Epithelial cell of esophagus (primary cell): ENCODE measurements at places on chromosomes 5 and 9.

- no peak for DNase-seq
These were observed 89.3 kb downstream of the CEMIP2 start for GRCh38 chr9:71678999-71679398.

GRCh38 chr9:93268551-93269314, 84.8 kb downstream of the WNK2 start:
- no peak for DNase-seq

- DNase-seq, result no peak
These were observed 1162.5 kb upstream of the DMAC1 start for GRCh38 chr9:8962084-8962483.

GRCh38 chr5:36877667-36878391, 1.3 kb downstream of the NIPBL start:
- peak; percentile 79 for DNase-seq

GRCh38 chr9:114811301-114811700, 5.5 kb upstream of the TNFSF15 start:
- DNase-seq, result peak; percentile 41

GRCh38 chr9:89919171-89919681, 314.4 kb downstream of the GADD45G start:
- no peak for DNase-seq

DNA sequence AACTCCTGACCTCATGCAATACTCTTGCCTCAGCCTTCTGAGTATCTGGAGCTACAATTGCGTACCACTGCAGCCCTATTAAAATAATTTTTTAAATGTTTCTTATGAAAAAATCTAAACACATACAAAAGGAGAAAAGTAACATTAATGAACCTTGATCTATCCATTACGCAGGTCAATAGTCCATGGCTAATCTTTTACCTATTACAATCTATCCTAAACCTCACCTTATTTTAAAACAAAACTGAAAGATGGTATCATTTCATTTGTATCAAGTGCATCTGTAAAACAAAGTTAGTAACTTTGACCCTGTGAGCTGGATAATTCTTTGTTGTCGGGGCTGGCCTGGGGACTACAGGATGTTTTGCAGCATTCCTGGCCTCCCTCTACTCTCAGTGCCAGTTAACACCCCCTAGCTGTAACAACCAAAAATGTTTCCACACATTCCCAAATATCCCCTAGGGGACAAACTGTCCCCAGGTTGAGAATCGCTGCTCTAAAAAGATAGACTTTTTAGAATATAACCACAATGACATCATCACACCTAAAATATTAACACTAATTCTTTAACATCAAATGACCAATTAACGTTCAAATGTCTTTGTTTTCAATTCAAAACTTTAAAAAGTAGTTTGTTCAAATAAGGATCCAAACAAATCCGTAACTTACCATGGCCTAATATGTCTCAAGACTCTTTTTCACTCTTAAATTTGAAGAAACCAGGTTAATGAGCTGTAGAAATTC, 54.8 kb downstream of the RNF38 start:
- DNase-seq, result no peak

GRCh38 chr9:14292181-14292739, 21.7 kb downstream of the NFIB start:
- no peak for DNase-seq

GRCh38 chr5:8981496-8981895, 564.4 kb downstream of the SEMA5A start:
- peak; percentile 40 for DNase-seq

DNA sequence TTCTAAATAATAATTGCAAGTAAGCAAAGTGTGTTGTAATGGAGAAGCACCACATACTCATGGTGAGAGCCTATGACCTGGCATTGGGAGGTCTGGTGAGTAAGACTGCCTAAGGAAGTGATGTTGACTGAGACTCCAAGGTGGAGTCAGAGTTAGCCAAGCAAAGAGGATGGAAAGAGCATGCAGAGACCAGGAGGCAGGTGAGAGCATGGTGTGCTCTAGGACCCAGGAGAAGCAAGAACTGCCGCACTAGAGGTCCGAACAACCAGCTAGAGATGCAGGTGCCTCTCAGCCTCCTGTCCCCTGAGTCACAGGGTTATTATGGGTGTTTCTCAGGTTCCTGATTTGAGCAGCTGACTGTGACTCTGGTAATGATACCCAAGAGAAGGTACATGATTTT, 27.3 kb downstream of the ANP32B start:
- DNase-seq, result peak; percentile 80

DNA sequence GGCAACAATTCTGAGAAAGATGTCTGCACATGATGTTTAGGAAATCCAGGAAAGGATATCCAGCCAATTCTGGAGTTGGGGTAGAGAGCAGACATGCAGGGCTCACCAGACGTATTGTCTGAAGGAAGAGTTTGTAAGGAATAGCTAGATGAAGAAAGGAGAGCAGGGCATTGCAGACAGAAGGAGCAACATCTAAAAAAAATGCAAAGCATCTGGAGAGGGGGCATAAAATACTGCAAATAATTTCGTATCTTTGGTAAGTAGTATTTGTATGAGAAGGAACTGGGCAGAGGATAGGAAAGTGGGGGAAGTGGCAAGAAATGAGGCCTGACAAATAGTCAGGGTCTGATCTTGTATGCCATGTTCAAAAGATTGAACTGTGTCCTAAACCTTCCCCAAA, 74.8 kb downstream of the MACIR start:
- no peak for DNase-seq

- peak; percentile 77 for DNase-seq
These were observed 943 bp downstream of the STING1 start for GRCh38 chr5:139481580-139482049.

- peak; percentile 32 for DNase-seq
These were observed 926 bp downstream of the DNAJC25 start for GRCh38 chr9:111632060-111632459.

DNA sequence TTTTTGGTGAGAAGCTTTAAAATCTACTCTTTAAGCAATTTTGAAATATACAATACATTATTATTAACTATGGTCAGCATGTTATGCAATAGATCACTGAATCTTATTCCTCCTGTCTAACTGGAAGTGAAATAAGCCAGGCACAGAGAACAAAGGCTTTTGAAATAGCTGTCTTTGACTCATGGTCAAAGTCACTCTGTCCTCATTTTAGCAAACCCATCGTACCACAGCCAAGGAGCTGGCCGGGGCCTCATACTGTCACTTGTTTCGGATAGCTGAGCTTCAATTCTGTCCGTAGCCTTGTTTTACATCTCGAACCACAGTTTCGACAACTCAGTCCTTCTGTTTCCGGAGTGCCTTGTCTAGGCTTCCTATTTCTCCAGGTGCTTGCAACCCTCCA, 19.2 kb downstream of the ADCY2 start:
- no peak for DNase-seq

DNA sequence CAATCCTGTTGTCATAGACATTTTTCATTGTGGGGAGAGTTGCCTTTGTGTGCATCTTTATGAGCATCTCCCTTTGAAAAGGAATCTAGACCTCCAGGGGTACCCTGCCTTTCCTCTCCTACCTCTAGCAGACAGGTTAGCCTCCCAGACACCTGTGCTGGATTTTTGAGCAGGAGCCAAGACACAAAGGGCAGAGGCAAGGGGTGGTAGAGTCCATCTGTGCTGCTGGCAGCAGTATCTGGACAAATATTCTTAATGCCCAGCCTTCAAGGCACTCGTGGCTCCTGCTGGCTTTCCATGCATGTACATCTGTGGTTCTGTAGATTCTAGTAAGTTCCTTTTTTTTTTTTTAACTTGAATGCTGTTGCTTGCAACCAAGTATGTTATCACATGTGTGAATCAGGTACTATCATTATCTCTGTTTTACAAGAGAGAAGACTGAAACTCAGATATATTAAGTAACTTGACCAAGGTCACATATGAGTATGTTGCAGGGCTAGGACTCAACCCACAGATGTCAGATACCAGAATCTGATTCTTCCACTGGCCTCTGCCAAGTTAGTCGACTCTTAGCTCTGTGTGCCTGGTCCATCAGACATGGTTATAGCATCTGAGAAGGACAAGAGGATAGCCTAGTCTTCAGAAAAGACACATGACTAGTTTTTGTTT, 32.9 kb upstream of the GPR151 start:
- DNase-seq, result no peak

- DNase-seq, result no peak
These were observed 148.2 kb downstream of the C9orf50 start for GRCh38 chr9:129472651-129473102.

- DNase-seq, result no peak
These were observed 40.0 kb downstream of the MTMR12 start for GRCh38 chr5:32272746-32273145.

DNA sequence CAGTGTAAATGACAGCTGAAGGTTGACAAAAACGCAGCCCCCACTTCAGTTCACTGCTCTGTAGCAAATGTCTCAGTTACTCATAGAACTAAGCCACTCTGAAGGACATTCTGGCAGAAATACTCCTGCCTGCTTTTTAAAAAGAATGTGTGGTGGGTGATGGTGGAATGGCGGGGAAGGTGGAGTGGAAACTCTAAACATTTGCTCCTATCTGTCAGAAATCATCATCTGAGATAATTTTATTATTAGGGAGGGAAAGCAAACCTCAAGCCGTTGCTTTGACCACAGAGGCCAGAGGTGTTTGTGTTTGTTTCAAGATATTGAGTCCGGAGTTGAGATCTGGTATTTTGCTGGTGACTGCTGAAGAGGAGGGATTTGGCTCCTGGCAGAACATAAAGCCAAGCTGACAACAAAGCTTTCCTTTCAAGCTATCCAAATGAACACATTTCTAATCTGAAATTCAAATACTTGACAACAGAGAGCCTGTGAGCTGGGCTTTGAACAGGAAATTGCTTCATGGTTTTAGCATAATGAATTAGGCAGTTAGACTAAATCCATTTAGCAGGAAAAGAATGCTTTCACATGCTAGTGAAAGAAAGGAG, 362.7 kb downstream of the CSNK1G3 start:
- DNase-seq, result no peak

DNA sequence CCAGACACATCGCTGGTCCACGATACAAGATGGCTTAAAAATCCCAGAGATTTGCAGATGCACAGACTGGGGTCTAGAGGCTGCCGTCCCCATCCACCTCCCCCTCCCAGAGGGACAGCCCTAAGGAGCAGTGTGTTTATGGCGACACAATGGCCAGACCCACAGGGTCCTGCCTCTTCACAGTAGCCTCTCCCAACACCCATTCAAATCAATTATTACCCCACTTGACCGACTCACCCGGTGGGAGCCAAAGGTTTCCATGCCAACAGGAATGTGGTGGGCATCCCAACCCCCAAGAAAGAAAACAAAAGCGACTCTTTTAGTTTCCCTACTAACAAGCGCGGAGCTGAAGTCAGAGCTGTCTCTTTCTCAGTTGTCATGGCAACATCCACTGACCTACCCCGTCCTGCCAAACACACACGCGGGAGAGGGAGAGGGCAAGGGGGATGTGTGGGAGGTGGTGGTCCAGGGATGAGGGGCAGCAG, 209.0 kb downstream of the TTLL11 start:
- no peak for DNase-seq

- no peak for DNase-seq
These were observed 247.1 kb upstream of the ANKRD55 start for GRCh38 chr5:56480078-56480704.

- DNase-seq, result no peak
These were observed 8.9 kb downstream of the PRRT1B start for GRCh38 chr9:131554087-131554842.
